Activated CD4-positive, alpha-beta T cell treated with anti-CD3 and anti-CD28 coated beads, Interleukin-2, amount 10 ng/mL, durations not matched to agents 24 days and 14 days (primary cell): ENCODE measurements at places on chromosomes 3 and 15.

GRCh38 chr3:184242297-184242685, 6.5 kb downstream of the ALG3 start:
- DNase-seq = no peak

- no peak for DNase-seq
These were observed 9.6 kb upstream of the IRAK2 start for GRCh38 chr3:10155123-10155472.

DNA sequence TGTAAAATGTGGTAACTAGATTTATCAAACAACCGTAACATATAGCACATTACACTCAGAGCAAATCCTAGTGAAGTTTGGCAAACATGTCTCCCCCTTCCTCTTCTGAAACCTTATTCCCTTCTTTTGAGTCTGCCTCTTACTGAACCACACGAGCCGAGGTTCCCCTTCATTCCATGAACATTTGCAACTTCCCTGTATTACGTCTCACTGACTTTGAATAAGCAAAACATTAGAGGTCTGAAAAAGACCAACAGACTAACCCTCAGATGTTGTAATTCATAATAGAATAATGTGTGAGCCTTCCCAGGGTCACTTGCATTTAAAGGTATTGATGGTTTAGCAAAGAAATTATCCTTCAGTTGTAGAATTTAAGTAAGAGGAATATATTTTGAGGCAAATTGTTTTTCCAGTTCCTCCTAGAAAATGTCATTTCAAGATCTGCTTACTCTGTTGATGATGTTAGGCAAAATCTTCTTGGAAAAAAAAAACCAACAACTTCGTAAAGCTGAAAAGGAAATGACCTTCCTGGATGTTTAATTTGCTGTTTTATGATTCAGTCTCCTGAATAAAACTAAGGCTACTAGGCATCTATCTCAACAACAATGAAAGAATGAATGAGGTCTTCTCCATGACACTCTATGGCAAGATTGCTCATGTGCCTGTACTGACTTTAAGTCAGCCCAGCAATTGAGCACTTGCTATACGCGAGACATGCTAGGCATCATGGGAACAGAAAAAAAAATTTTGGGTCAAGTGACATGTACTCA, 296.9 kb upstream of the NECTIN3 start:
- DNase-seq = no peak

- no peak for DNase-seq
These were observed 871.9 kb downstream of the GBE1 start for GRCh38 chr3:80889535-80889934.

GRCh38 chr15:76312540-76313174, 1.4 kb upstream of the ETFA start:
- no peak for DNase-seq

- peak; percentile 59 for DNase-seq
These were observed 229.9 kb downstream of the THRB start for GRCh38 chr3:24264748-24265158.

DNA sequence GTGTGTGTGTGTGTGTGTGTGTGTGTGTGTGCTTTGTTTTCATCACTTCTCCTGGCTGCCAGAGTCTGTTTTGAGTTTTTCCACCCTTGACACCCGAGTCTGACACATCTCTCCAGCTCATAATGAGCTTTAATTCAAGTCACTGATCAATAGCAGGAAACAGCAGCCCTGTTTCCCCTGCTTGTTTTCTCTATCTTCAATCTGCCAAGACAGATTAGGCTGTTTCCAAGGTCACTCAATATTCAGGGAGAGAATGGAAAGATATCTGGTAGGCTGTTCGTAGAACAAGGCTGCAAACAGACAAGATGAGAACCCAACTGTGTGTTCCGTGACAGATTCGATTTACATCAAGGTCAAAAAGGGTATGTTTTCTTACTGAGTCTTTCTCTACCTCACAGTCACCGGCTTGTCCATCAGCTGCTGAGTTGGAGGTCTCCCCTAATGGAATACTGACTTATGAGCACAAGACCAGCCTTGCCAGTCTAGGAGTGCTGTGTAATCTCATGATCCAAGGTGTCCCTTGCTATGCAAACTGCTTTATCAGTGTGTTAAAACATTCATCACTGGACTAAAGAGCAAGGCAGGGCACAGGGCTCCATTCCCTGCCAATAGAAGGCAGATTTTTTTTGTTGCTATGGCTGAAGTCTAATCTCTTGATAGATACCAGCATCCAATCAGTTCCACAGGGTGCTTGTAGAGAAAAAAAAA, 187.9 kb upstream of the LMCD1 start:
- DNase-seq = no peak

- DNase-seq = peak; percentile 81
These were observed 95.0 kb upstream of the ICE2 start for GRCh38 chr15:60573936-60574335.

DNA sequence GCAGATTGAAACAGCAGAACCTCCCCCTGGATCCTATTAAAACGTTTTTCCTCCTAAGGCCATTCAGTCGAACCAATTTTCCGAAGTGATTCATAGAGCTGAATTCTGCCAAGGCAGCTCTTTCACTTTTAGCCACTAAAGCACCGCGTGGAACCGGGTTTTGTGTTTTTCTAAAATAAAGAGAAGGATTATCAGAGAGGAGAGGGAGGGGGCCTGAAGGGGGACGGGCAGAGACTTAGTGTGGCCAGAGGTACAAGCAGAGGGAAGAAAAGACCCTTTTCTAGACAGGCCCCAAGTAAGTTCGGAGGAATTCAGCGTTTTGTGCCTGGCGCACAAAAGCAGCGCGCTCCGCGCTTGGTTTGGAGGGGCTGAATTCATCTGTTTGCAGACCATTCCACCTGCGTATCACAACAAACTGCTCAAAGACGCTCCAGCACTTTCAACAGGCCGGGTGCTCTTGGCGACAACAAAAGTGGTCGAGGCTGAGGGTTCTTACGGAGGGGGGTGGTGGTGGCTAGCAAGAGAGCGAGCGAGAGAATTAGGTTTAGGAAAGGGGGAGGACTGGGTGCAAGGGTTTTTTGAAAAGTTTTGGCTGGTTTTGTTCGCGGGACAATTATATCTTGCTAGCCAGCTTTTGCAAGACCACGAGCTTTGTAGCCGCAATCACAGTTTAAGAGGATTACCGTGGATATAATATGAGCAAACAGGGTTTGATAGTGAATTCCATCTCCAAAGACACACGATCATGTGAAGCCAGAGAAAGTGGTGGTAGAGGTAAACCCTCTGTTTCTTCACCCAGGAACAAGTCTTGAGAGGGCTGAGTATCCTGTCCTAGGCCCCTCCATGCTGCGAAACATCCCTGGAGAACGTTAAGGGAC, 1.2 kb upstream of the FEZF2 start:
- DNase-seq = no peak

DNA sequence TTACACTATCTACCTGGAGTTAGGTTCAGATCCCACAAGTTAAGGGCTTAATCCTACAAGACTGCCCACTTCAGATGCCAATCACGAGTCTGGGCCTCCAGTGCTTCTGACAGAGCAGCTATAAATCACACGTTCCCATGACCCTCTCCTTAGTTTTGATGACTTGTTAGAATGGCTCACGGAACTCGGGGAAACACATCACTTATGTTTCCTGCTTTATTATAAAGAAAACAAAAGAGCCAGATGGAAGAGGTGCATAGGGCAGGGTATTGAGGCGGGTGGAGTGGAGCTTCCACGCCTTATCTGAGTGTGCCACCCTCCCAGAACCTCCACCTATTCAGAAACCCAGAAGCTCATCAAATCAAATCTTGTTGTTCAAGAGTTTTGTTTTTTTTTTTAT, 170.8 kb downstream of the MOBP start:
- DNase-seq = no peak

GRCh38 chr3:71843071-71843470, 58.1 kb upstream of the PROK2 start:
- DNase-seq = no peak

DNA sequence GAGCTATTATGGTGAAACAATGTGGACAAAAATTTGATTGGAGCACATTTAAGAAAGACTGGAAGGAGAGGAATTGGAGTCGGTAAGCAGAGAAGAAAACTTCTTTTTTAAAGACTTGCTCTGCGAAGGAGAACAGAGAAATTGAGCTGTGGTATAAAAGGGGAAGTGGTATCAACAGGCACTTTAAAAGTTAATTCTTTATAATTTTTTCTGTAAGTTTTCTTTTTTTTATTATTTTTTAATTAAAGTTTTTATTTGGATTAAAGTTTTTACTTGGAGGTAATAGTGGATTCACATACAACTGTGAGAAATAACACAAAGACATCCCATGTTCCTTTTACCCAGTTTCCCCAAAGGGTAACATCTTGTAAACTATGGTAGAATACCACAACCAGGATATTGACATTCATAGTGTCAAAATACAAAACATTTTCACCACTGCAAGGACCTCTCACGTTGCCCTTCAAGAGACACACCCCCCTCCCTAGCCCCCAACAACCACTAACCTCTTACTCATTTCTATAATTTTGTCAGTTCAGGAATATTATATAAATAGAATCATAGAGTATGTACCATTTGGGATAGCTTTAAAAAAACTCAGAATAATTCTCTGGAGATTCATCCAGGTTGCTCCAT, 33.8 kb upstream of the XIRP1 start:
- no peak for DNase-seq

GRCh38 chr3:67540198-67540894, 114.1 kb downstream of the SUCLG2 start:
- no peak for DNase-seq

- no peak for DNase-seq
These were observed 631.0 kb upstream of the GRM7 start for GRCh38 chr3:6229778-6230410.

DNA sequence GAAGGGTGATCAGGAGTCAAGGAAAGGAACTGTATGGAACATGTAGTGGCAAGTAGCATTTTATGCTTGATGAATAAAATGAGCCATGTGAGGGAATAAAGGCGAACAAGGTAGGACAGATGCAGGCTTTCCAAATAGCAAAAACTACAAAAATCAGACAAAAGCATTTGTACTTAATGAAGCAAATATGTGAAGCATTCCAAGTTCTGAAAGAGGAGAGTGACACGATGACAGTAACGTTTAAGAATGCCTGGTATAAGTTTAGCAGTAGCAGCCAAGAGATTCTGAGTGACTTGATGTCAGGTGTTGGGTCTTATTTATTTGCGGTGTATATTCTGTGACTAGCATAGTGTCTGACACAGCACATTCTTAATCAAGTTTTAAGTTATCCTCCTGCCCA, 408.2 kb upstream of the RASGRP1 start:
- DNase-seq = no peak

GRCh38 chr3:114756506-114757279, 390.4 kb downstream of the ZBTB20 start:
- DNase-seq = no peak

DNA sequence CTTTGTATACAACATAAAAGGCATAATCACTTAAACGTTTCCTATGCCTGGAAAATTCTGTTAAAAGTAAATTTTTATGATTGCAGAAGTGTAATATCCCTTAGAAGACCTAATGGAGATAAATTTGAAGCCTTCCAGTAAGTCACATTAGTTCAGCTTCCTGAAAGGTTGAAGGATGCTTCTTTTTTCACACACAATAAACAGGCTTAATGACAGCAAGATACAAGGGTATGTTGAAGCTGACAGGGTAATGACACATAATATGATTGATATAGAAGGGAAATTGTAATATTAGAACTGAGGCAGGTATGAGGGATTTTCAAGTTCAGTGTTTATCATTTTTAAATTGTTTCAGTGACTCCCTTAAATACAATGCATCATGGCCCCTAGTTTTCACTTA, 161.8 kb upstream of the NAALADL2 start:
- no peak for DNase-seq

DNA sequence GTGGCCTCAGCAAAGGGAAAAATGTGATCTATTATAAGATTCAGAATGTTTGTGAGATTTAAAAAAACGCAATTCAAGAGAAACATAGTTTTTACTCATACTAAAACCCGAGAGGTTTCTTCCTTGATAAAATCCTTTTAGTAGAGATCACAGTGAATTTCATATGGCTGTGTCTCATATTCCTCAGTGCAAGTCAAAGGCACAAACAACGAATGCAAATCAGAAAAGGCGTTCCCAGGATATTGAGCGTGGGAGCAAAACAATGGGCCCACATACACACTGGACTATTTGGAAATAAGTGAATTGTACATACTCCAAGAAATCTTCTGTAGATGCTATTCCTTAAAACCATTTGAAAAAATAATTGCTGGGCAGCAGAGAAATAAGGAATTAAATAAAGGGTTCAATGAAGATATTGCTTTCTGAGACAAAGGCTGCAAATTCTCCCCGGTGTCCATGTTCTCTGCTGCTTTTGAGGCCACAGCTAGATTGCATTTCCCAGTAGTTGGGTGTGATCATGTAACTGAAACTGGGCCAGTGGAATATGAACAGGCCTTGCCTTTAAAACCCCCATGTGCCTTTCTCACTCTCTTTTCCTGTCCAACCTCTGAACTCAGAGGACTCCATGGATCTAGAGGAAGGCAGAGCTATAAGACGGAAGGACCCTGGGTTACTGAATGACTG, 144.6 kb upstream of the TBL1XR1 start:
- no peak for DNase-seq

DNA sequence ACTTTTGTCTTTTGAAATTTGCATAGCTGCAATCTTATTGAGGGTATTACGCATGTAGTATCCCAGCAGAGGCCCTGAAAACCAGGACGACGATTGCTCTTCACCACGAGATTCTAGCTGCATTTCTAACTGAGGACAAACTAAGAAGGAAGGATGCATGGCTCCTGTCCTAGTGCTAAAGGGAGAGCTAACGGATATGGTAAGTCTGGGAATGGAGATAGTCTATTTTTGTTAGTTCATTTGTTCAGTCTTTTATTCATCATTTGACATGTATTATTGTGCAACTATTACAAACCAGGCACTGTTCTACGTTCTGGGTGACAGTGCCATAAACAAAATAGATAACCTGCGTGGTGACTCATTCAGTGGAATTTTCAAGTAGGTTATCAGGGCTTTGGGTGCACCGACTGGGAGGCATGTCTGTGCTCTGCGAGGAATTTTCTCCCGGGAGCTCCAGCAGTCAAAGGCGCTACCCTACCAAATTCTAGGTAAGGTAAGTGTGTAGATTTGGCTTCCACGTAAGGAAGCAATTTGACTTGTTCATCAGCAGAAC, 51.9 kb upstream of the ETV5 start:
- no peak for DNase-seq

DNA sequence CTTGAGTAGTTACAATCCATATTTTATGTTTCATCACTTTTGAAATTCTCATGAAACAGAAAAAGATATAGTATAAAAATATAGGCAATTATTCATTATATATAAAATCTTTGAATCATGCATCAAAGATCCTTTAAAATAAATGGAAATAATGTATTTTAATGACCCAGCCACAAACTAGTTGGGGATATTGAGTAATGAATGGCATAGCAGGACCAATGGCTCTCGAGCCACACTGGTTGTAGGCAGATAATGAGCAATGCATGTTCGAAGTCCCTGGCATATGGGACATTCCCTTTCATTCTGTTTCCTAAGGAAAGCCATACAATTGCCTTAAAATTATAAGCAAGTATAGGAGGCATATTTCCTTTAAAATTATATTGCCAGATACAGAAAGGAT, 107.4 kb upstream of the IL12A start:
- no peak for DNase-seq

DNA sequence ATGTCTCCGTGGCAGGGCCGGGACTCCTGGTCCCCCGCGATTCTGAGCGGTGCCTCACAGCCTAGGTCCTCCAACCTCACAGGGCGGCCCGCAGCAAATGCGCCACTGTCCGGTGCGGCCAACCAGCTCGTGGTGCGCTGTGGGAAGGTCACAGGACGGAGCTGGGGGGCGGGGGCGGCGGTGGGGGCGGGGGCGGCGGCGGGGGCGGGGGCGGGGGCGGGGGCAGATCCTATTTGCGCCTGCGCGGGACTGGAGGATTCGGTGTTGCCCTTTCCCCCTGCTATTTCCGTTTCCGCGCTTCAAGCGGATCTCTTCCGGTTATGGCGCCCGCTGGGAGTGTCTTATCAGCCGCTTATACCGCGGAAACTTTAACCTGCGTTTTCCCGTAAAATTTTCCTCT, 106.7 kb upstream of the SNRPN start:
- no peak for DNase-seq
